Activated T-cell treated with anti-CD3 and anti-CD28 coated beads for 4 hours (primary cell): ENCODE measurements at places on chromosomes 12 and 14.
A peak's percentile ranks its signal among the peaks of the same experiment; 100 is the strongest.

DNA sequence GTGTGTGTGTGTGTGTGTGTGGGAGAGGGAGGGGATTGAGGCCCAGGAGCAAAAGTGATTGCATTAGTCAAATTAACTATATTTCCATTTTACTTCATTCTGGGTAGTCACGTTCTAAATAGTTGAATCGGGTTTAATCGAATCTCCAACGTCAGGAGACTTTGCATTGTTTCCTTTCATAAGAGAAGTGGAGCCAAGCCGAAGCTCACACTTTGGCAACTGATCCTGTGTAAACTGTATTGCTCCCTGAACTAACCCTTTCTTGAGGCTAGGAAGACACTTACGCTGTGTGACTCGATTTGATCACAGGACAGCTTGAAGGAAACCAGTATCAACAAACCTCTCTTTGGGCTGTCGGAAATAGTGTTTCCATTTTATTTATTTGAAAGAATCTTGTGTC is 363.4 kb upstream of the ATP2B1 start:
- DNase-seq = no peak

GRCh38 chr12:107064687-107065086 is 28.7 kb downstream of the CRY1 start:
- no peak for DNase-seq

DNA sequence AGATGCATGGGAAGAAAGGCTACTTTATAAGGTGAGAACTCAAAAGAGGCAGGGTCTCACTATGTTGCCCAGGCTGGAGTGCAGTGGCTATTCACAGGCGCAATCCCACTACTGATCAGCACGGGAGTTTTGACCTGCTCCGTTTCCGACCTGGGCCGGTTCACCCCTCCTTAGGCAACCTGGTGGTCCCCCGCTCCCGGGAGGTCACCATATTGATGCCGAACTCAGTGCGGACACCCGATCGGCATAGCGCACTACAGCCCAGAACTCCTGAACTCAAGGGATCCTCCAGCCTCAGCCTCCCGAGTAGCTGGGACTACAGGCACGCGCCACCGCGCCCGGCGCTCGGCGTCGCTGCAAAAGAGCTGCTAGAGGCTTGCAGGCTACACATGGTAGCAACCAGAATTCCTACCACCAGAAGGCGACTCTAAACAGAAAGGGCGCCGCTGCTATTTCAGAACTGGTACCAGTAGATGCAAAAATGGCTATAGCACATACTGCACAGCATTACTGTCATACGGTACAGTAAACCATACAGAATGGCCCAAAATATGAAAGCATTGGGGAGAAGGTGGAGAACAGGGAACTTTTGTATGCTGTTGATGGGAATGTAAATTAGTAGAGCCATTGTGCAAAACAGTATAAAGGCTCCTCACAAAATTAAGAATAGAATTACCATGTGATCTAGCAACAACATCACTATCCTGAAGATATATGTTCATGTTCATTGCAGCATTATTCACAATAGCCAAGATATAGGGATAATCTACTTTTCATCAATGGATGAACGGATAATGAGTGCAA is 1.2 kb upstream of the NEMF start:
- peak; percentile 54 for DNase-seq

- DNase-seq = no peak
These were observed 130.2 kb downstream of the SLC38A6 start for GRCh38 chr14:61111209-61111665.

- no peak for DNase-seq
These were observed 878.0 kb upstream of the MDGA2 start for GRCh38 chr14:48553443-48553842.

DNA sequence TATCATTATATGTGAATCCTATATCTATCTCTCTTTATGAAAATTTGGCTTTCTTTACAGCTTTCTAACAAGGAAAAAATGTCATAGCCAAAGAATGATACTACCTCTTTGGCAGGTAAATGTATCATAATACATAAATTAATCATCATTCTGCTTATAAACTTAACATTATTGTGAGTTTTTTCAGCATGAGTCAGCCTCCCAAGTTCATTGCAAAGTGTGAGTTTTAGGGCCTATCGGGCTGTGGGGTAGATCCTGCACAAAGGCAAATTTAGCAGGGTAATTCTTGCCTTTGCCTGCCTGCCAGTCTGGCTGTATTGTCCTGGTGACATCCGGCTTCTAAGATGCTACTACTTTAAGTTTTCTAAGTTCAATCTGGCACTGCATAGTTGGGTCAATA is 412.6 kb downstream of the MDGA2 start:
- DNase-seq = no peak

DNA sequence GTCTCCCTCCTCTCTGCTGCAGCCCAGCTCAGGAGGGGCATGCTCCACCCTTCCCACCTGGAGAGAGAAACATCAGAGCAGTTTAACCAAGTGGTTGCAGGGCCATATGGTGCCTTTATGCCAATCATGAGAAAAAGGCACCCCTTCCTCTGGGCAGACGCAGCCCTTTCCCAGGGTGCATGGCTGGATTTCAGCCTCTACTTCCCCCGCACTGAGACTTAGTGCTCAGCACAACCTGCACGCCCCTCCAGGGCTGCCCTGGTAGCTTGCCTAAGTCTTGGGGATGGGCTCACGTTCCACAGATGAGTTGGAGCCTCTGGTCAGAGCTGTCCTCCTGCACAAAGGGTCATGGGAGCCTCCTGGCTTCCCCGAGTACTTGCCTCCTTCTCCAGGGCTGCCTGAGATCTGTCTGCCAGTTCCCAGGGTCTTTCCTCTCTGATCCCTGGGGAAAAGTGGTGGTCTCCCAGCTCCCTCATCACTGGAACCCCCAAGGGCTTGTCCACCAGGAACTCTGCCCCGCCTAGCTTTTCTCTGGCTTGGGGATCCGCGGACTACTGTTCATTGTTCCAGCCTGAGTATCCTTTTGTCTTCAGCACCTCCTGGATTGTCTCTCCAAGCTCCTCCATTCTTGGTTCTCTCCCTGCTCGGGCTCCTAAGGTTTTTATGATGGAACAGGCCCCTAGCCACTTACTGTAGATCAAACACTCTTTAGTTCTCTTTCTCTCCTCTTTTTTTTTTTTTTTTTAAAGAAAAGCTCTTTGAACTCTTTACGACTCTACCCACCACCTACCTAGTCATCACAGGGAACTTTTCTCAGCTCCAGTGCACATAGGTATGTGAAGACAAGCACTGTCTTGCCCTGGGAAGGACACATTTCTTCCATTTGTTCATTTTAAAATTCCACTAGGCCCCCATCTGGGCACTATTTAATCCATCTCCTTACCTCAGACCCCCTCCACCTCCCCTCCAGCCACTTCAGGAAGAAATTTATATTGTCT is 6.1 kb upstream of the KRT74 start:
- DNase-seq = no peak

DNA sequence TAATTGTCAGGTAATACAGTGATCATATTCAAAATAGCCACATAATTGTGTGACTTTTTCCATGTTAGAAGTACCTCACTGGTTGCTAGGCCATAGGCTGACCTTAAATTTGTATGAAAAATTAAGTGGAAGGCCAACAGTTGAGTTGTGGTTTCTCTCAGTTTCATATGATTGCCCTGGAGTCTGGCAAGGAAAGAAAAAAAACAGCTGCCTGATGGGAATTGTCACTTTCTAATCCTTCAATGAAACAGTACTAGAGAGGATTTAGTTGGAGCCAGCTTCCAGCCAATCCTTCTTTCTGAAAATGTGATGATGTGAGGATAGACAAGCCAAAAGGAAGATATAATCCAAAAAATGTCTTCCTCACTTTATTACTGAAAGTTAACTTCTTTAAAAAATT is 113.6 kb downstream of the ALX1 start:
- no peak for DNase-seq

- DNase-seq = no peak
These were observed 7.4 kb upstream of the TEX22 start for GRCh38 chr14:105390849-105391500.

DNA sequence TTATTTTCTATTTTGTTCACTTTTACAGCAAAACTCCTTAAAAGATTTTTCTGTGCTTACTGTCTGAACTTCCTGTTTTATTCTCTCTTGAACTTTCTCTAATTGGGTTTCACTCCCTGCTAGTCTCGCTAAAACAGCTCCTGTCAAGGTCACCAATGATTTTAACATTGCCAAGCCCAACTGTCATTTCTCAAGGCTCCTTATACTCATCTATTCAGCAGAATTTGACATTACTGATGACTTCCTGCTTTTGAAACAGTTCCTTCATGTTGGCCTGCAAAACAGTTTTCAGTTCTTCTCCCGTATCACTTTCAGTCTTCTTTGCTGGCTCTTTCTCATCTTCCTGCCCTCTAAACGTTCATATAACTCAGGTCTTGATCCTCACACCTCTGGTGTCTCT is 268.5 kb upstream of the USP15 start:
- no peak for DNase-seq

DNA sequence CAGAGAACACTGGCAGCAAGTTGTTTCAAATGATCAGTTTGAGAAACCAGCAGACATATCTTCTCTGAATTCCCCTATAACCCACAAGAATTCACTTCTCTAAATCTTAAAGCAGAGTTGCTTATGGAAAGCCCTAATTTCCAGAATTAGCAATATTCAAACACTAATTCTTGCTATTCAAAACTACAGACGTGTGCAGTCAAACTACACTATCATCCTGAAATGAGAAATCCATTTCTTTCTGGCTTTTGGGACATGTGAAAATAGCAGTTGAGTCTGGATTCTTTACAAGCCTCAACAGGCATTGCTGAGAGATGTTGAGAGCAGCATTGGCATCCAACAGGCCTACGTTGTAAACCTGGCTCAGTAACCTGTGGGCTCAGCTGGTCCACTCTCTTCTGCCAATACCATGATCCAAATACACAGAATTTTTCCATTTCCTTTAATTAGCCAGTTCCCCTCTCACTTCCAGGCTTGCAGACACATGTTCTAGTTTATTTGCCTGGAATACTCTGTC is 74.6 kb upstream of the TMTC1 start:
- DNase-seq = no peak

- no peak for DNase-seq
These were observed 20.3 kb downstream of the MED13L start for GRCh38 chr12:116257215-116257614.

DNA sequence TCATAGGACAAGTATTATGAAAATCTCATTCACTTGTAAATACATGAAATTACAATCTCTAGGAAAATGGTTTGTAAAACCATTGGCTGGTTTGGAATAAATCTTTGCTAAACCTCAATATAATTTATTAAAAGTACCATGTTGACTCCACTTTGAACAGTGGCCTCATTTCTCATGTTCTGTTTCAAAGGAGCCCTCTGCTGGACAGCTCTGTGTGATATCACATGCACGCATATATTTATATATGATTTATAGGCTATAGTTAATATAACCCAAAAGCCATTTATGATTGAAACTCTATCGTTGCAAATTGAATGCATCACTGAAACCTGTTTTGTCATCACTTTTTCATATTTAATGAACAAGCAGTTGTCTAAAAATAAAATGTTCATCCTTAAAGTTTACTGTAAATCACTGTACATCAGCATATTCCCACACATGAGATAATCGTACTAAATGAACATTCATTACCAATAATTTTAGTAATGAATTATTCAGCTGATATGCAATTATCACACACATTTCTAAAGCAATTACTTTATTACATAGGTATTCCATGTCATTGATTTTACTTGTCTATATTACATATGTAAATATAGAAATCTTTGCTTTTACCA is 493.8 kb downstream of the NPAS3 start:
- no peak for DNase-seq

DNA sequence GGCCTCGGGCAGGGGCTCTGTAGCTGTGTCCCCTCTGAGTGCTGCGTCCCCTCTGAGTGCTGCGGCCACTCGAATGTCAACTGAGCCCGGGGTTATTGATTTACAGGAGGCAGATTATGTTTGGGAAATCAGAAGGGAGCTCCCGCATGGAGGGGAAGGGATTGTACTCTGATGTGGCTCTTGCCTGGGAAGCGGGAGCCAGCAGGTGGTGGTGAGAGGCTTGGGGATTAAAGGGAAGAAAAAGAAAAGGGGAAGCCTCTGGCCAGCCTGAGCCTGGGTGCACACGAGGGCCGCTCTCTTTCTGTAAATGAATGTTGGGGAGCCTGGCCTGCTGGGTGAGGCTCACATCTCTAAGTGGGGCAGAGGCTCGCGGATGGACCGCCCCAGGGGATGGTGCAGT is 143.7 kb downstream of the AACS start:
- no peak for DNase-seq

GRCh38 chr14:61145903-61146481 is 135.1 kb downstream of the TMEM30B start:
- DNase-seq = no peak
